ENCODE measurements at places on chromosomes 12 and 14.

DNA sequence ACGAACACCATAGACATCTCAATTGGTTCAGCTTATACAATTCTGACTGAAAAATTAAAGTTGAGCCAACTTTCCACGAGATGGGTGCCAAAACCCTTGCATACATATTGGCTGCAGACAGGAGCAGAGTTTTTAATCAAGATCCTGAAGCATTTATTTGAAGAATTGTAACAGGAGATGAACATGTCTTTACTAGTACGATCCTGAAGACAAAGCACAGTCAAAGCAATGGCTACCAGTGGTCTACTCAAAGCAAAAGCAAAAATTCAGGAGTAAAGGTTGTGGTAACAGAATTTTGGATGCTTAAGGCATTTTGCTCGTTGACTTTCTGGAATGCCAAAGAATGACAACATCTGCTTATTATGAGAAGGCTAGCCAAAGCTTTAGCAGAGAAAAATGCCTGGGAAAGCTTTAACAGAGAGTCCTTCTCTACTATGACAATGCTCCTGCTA is 20.7 kb downstream of the ZDHHC17 start:
- DNase-seq: no peak

- DNase-seq: no peak
Observed at GRCh38 chr12:118292836-118293235, 79.9 kb downstream of the TAOK3 start.

DNA sequence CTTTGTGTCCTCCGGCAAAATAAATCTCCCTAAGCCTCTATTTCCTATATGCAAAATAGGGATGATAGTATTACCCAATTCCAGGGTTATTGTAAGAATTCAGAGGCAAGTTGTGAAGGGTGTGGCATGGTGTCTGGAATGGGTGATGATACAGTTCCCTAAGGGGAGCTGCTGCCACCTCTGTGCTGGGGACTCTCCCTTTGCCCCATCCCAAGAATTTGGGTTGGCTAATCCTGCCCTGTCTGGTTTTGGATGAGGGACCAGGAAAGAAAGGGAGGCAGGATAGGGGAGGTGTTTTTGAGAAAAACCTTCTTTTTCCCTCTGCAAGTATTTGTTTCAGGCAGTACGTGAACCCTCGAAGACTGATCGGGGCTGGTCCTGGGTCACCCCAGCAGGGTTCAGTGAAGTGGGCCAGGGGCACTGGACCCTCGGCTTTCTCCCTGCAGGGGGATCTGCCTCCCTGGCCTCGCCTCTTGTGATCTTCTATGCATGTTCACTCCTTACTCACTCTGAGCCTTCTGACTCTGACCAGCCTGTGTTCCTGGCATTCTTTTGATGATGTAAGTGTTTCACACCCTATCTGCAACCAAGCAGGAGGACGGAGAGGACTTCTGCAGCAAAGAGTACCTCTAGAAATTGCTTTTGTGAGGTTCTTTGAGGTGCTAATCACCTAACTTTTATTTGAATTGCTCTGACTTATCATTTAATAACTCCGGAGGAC is 60.8 kb downstream of the RASSF3 start:
- DNase-seq: no peak

- no peak for DNase-seq
Observed at GRCh38 chr12:49054096-49054495, 6.5 kb downstream of the KMT2D start.

Measured in GM20000 (cell line).